Activated CD4-positive, alpha-beta memory T cell treated with anti-CD3 and anti-CD28 coated beads, Interleukin-2, amount 10 ng/mL, durations not matched to agents 7 days and 5 days (primary cell): ENCODE measurements at places on chromosomes 4 and X. TPM values are rescaled to one million over a fixed set of nuclear protein-coding genes. Genes with fewer than 3 reads are reported as not detected.

- H3K4me3 ChIP-seq: no peak overlapping the region
- H3K27ac ChIP-seq: no peak overlapping the region
- peaks cover 4% of the 10 kb centered on the region for H3K27me3 ChIP-seq
- no peaks in the 10 kb centered on the region for H3K36me3 ChIP-seq
- DNase-seq: no peak
Measured at GRCh38 chrX:21735038-21735767, 22.7 kb downstream of the SMPX start.

GRCh38 chrX:47751670-47752069 is 85.0 kb upstream of the ZNF81 start:
- H3K27me3 ChIP-seq: peaks cover 5% of the 10 kb centered on the region
- peaks cover 4% of the 10 kb centered on the region for H3K4me1 ChIP-seq
- H3K36me3 ChIP-seq: no peaks in the 10 kb centered on the region
- no peak overlapping the region for H3K27ac ChIP-seq
- DNase-seq: peak; percentile 37

DNA sequence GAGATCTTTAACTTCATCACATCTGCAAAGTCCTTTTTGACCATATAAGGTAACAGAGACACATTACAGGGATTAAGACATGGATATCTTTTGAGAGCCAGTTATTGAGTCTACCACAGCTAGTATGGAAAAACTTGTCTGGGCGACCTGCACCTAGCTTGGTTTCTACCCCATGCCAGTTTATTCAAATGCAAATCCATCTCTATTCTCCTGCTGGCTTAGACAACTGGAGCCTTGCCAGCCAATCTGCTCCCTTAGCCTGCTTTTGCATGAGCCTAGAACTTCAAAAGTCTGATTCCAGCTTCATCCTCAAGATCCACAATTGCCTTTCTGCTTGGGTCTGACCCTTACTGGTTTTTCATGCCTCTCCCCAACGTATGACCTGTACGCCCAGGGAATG is 212.0 kb upstream of the AFF2 start:
- H3K36me3 ChIP-seq: no peaks in the 10 kb centered on the region
- no peak for DNase-seq
- no peak overlapping the region for H3K27ac ChIP-seq
- no peaks in the 10 kb centered on the region for H3K4me1 ChIP-seq

- no peak for DNase-seq
- H3K27ac ChIP-seq: no peak overlapping the region
- no peaks in the 10 kb centered on the region for H3K36me3 ChIP-seq
- H3K27me3 ChIP-seq: no peaks in the 10 kb centered on the region
- no peaks in the 10 kb centered on the region for H3K4me1 ChIP-seq
Measured at GRCh38 chr4:19375136-19375804, 876.4 kb upstream of the SLIT2 start.

GRCh38 chrX:11363069-11363594 is 69.9 kb downstream of the AMELX start:
- H3K27me3 ChIP-seq: no peaks in the 10 kb centered on the region
- no peak overlapping the region for H3K27ac ChIP-seq
- no peak for DNase-seq
- H3K36me3 ChIP-seq: no peaks in the 10 kb centered on the region

- DNase-seq: no peak
- peaks cover 11% of the 10 kb centered on the region for H3K36me3 ChIP-seq
- H3K4me3 ChIP-seq: no peak overlapping the region
- H3K27me3 ChIP-seq: no peaks in the 10 kb centered on the region
- H3K4me1 ChIP-seq: peaks cover 47% of the 10 kb centered on the region
Measured at GRCh38 chr4:122658818-122659295, 38.0 kb upstream of the IL21 start.

- DNase-seq: no peak
- H3K4me3 ChIP-seq: no peak overlapping the region
- H3K36me3 ChIP-seq: no peaks in the 10 kb centered on the region
- H3K27me3 ChIP-seq: no peaks in the 10 kb centered on the region
Measured at GRCh38 chr4:144582105-144582850, 63.7 kb upstream of the HHIP start.

DNA sequence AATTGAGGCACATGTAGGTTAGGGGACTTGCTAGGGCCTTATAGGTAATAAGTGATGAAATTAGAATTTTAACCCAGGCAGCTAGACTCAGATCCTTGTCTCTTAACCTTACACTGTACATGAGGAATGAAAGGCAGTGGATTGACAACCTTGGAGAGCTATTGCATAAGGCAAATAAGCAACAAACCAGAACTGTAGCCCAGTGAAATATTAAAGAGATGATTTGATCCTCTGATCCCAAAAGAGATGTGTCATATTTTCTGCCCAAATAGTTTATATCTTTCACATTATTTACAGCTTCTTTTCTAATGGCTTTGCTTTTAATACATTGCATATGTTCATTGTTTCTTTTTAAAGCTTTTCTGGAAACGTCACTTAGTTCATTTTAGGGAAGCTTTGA is 252.6 kb downstream of the ANK2 start:
- no peaks in the 10 kb centered on the region for H3K4me1 ChIP-seq
- no peak overlapping the region for H3K27ac ChIP-seq
- no peak for DNase-seq
- no peaks in the 10 kb centered on the region for H3K36me3 ChIP-seq

DNA sequence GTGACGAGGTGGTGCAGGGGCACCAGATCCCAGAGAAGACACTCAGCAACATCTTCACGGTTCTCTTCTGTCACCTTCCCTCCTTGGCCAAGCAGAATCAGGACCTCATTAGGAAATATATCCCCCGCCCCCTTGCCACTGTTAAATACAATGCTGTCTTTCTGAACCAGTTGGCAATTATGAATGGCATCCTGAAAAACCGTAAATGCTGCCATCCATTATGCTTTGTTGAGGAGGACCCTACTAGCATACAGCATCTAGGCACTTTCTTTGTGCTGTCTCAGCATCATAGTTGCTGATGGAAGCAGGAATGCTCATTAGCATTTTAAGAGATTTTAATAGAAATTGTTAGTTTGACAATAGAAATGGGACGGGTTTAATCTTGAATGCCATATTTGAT is 138.5 kb downstream of the DCLK2 start:
- H3K36me3 ChIP-seq: no peaks in the 10 kb centered on the region
- no peak for DNase-seq
- no peaks in the 10 kb centered on the region for H3K4me1 ChIP-seq
- no peak overlapping the region for H3K4me3 ChIP-seq

GRCh38 chrX:10743476-10743875 is 123.1 kb upstream of the MID1 start:
- no peak overlapping the region for H3K4me3 ChIP-seq
- no peak for DNase-seq
- no peaks in the 10 kb centered on the region for H3K36me3 ChIP-seq
- no peak overlapping the region for H3K27ac ChIP-seq

- no peak overlapping the region for H3K4me3 ChIP-seq
- H3K4me1 ChIP-seq: no peaks in the 10 kb centered on the region
- no peak for DNase-seq
- no peaks in the 10 kb centered on the region for H3K36me3 ChIP-seq
- H3K27me3 ChIP-seq: no peaks in the 10 kb centered on the region
Measured at GRCh38 chrX:69028006-69028760, 137.1 kb downstream of the PJA1 start.

DNA sequence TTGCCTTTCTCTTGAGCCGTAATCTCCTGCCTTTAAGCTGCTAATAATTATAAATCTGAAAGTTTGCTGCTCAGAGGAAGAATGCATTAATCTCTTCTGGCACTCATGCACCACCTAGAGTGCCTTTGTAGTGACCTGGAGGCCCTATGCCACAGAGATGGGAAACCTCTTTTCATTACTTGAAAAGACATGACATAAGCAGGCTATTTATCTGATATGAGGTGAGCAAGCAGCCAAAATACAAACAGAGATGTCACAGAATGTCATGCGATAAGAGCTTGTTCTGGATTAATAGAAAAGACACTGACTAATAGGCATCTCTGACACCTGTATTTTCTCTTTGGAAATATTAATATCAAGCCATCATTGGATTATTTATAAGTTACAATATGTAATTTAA is 42.3 kb downstream of the GABRB1 start:
- no peak overlapping the region for H3K4me3 ChIP-seq
- H3K36me3 ChIP-seq: no peaks in the 10 kb centered on the region
- H3K27ac ChIP-seq: no peak overlapping the region
- no peaks in the 10 kb centered on the region for H3K4me1 ChIP-seq
- DNase-seq: no peak

- peaks cover 35% of the 10 kb centered on the region for H3K4me1 ChIP-seq
- H3K4me3 ChIP-seq: peak overlapping the region; percentile 75
- H3K27ac ChIP-seq: no peak overlapping the region
- peaks cover 49% of the 10 kb centered on the region for H3K27me3 ChIP-seq
- H3K36me3 ChIP-seq: no peaks in the 10 kb centered on the region
- peak; percentile 17 for DNase-seq
Measured at GRCh38 chr4:125315576-125316400, 1.0 kb downstream of the FAT4 start.

DNA sequence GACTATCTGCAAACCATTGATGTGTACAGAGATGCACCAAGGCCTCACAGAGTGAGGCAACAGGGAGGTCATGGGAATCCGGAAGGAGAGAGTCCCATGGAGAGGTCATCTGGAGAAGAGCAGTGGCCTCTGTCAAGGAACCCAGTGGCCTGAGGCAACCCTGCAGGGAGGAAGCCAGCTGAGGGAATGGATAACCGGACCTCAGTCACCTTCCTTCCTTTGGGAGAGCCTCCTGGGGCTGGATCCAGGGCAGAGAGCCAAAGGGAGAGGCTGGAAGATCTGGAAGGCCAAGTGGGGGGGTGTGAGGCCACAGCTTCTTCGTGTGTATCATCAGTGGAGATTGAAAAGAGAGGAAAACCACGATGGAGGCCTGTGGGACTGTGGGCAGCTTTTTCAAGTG is 24.3 kb upstream of the CD38 start:
- H3K27me3 ChIP-seq: no peaks in the 10 kb centered on the region
- DNase-seq: no peak
- H3K4me3 ChIP-seq: no peak overlapping the region
- peaks cover 5% of the 10 kb centered on the region for H3K36me3 ChIP-seq
- H3K27ac ChIP-seq: peak overlapping the region; percentile 98

DNA sequence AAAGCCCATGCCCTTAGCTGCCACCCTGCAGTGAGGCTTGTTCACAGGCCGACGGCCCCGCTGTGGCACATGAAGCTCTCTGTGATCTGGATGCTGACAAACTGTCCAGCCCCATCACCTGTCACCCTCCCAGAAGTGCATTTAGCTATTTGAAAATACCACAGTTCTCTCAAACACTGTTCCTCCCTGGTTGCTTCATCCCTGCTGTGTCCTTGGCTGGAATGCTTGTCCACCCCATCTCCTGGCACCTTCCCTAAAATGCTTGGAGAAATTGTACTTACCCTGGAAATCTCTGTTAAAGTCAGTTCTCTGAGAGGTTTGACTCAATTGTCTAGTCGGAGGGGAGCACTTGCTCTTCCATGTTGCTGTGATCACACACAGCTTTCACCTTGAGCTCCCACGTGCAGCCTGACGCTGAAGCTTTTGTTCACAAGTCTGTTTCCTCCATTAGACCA is 10.1 kb downstream of the SYNPO2 start:
- H3K4me1 ChIP-seq: no peaks in the 10 kb centered on the region
- DNase-seq: no peak
- H3K36me3 ChIP-seq: no peaks in the 10 kb centered on the region
- H3K27ac ChIP-seq: no peak overlapping the region

DNA sequence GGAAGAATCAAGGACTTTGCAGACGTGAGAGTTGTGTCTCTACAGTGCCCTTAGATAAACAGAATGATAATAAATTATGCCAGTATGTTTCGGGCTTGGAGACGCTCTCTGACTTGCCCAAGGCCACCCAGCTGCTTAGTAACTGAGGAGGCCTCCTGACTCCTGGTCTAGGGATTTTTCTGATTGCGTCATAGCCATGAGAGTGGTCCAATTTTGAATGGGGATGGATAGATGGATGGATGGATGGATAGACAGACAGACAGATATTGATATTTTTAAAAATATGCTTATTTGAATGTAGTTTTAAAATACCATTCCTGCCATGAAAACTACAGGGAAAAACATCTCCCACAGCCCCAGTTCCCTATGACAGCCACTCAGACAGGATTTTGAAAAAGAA is 15.5 kb downstream of the ARHGAP36 start:
- no peaks in the 10 kb centered on the region for H3K36me3 ChIP-seq
- H3K27ac ChIP-seq: no peak overlapping the region

- H3K27ac ChIP-seq: no peak overlapping the region
- no peaks in the 10 kb centered on the region for H3K27me3 ChIP-seq
- peaks cover 18% of the 10 kb centered on the region for H3K4me1 ChIP-seq
- peaks cover 10% of the 10 kb centered on the region for H3K36me3 ChIP-seq
- H3K4me3 ChIP-seq: no peak overlapping the region
Measured at GRCh38 chrX:49925176-49925575, 2.8 kb downstream of the CLCN5 start.

DNA sequence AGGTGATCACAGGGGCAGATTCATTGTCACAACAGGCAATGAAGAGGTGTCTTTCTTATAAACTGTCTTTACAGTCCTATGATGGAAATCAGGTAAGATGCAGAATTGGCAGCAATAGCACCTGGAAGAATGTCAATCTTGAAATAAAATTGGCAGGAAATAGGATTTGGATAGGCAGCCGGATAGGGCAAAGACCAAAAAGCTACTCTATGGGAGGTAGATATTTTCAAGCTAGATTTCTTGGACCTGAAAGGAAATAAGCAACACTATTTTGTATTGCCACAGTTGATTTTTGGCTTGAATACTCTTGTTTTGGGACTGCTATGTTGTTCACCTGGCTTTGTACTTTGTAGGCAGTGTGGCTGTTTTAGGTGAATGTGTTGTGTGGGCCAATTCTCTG is 314.2 kb downstream of the SLC7A11 start:
- no peaks in the 10 kb centered on the region for H3K4me1 ChIP-seq
- no peak overlapping the region for H3K4me3 ChIP-seq
- no peaks in the 10 kb centered on the region for H3K27me3 ChIP-seq
- DNase-seq: no peak
- H3K27ac ChIP-seq: no peak overlapping the region

Gene ADH1C
- total RNA-seq: not detected

Gene ESX1
- total RNA-seq: not detected

Gene GTPBP6
- total RNA-seq: 46.7 TPM

Gene GAGE2A
- not detected for total RNA-seq

Gene GABRG1
- not detected for total RNA-seq

Gene CLDN2
- total RNA-seq: not detected

Gene RXFP1
- not detected for total RNA-seq

Gene ETDB
- not detected for total RNA-seq

Gene MND1
- 21.7 TPM for total RNA-seq

Gene ZNF41
- 9.0 TPM for total RNA-seq

Gene PROM1
- total RNA-seq: not detected

Gene GPM6B
- not detected for total RNA-seq

Gene FAM9B
- not detected for total RNA-seq

Gene ABRAXAS1
- total RNA-seq: 11.2 TPM
